A549 treated with CpdA at 1 μM for 4 hours (cell line): ENCODE measurements at places on chromosomes 2 and 18. TPM values are rescaled to one million over a fixed set of nuclear protein-coding genes. Genes with fewer than 3 reads are reported as not detected.

The TEX44 gene
- not detected in 5 replicates for total RNA-seq

The TANK gene
- 33.0 to 57.2 TPM (median 38.5 TPM) in 5 replicates for total RNA-seq

The SERPINB3 gene
- total RNA-seq: 0.09 to 0.26 TPM (median 0.17 TPM) in 4 of 5 replicates, not detected in the other

The EHD3 gene
- total RNA-seq: 8.2 to 10.4 TPM (median 9.1 TPM) in 5 replicates

The TMEM198 gene
- 0.33 to 1.5 TPM (median 1.2 TPM) in 5 replicates for total RNA-seq
